ENCODE measurements at places on chromosomes 5 and 9.

GRCh38 chr5:95773335-95774059 lies 42.4 kb downstream of the RHOBTB3 start:
- no peak for DNase-seq

GRCh38 chr5:91219803-91220371 lies 163.2 kb downstream of the ARRDC3 start:
- peak; percentile 38 for DNase-seq

DNA sequence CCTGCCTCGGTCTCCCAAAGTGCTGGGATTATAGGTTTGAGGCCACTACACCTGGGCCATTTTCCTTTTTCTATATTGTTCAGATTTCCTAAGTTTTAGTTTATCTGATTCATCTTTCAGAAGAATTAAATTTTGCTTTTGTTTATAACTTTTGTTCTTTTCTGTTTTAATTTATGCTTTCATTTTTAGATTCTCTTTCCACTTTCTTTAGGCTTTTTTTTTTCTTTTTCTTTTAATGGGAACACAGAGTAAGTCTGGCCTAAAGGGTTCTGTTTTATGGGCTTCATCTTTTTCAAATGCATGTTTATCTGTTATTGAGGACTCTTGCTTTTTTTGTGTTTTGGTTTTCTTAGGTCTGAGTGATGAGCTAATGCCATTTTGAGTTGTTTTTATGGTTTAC lies 42.1 kb downstream of the SNX30 start:
- DNase-seq, result no peak

DNA sequence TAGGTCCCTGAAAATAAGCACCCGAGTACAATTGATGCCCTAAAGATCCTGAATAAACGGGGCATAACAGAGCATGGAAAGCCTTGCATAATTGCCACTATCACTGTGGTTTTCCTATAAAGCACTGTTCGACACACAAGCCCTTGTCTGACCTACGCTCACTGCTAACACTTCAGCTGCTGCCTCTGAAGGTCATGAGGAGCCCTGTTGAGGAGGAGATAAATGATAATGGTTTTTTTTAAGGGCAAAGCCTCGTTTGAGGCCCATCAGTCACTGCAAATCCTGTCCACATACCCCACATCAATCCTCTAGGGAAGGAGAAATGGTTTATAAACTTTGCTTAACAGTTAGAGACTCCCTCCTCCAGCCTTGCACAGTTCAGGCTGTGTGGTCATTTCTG lies 35.1 kb downstream of the GABBR2 start:
- no peak for DNase-seq

- DNase-seq, result no peak
Observed at GRCh38 chr9:77221431-77221830, 44.1 kb downstream of the VPS13A start.

GRCh38 chr5:33806738-33807442 lies 84.9 kb downstream of the ADAMTS12 start:
- no peak for DNase-seq

DNA sequence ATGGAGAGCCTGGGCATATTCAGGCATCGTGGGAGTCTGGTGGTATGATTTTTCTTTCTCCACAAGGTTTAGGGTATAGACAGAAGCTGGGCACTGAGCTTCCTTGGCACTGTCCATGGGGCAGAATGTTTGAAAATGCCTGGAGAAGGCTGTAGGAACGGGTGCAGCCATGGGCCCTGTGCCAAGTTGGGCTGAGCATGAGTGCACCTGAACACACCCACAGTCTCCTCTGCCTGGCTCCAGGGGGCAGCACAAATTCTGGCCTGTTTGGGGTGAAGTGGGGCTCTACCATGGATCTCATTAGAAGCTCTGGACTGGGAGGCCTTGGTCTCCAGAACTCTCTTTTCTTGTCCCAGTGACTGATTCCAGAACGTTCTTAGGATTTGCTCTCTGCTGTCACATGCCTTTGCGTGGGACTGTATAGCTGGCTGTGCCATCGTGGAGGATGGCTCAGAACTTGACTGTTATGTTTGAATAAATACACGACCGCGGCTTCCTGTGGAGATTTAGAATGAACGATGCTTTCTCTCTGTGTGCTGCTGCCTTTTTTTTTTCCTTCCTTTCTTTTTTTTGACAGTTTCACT lies 229.8 kb downstream of the FANCC start:
- DNase-seq, result no peak

- no peak for DNase-seq
Observed at GRCh38 chr5:38362713-38363112, 104.4 kb downstream of the EGFLAM start.

DNA sequence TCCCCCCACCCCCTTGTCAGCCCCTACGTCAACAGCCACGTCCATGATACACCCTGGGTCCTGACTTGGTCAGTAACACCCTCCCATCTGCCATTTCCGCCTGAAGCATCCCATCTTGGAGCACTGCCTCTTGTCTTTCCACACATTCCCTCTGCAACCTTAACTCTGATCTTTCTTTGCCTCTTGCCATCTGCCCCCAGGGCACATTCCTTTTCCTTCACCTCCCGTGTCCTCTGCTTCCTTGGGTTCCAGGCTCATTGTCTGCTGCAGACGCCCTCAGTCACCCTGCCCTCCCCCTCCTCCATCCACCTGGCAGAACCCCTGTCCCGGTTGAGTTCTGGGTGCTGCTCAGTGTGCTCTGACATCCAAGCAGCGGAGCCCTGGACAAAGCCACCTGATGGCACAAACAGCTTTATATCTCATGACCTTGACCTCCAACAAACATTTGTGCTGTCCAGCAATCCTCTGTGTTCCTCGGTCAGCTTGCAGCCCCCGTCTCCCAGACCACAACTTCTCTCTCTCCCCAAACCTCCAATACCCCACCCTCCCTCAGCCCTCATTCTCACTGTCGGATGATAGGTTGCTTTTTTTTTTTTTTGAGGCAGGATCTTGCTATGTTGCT lies 97.7 kb upstream of the IER5L start:
- no peak for DNase-seq

DNA sequence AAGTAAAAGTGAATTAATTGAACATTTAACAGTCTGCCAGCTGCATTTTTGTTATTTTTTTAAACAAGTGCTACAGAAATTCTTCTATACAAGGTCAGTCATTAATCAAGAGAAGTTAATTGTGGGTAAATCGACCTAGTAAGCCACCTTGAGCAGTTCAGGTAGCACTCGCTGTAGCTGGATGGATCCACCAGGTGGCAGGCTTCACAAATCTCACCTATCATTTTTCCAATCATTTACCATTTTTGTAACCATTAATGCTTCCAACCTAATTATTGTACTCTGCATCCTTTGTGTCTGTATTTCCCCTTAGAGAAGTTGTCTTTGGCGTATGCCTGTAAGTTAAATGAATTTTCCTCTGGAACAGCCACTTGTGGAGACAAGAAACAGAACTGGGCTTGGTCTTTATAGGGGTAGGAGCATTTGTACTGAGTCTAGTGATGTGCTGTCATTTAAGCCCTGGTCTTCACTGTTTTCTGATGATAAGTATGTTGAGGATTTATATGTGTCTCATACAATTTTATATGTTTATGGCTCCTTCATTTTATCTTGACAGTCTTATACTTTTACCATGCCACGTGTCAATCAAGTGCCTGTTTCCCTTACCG lies 39.5 kb downstream of the CD180 start:
- DNase-seq, result no peak

DNA sequence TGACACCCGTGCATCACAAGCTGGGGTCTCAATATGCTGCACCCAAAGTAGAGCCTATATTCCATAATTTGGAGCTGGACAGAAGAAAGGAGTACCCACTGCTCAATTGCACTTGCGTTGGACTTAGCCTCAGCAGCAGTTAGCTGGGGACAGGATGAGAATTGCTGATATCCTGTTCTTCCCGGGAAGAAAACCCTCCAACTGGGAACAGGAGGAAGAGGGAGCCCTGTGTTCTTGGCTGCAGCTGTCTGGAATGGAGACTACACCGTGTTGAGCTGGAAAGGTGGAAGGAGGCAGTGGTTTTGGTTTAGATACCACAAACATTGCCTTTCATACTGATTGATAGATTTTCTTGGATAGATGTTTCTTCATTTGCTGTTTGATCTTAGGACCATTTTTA lies 24.6 kb downstream of the CNTLN start:
- DNase-seq, result no peak

GRCh38 chr9:18490641-18491370 lies 16.9 kb downstream of the ADAMTSL1 start:
- no peak for DNase-seq

GRCh38 chr5:168961681-168962080 lies 339.3 kb downstream of the SLIT3 start:
- DNase-seq, result no peak

DNA sequence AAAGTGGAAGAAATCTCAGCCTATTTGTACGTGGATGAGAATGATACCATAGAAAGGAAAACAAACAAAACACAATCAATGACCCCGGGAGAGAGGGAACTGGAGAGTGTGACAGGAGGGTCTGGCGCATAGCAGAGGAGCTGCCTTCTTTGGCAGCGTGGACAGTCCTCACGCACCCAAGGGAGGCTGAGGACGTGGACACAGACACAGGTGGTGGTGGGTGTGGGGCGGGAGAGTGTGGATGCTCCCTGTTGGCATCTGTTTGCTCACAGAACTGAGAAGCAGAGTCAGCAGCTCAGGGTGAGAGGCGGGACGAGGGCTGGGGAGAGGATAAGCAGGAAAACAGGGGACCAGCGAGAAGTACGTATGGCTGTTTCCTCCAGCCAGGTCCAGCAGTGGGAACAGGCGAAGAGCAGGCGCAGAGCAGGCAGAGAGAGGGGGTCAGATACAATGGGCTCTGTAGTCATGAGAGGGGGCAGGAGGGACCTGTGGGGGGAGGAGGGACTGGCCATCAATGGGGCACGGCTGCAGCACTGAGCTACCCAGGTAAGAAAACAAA lies 10.0 kb downstream of the CMBL start:
- DNase-seq, result no peak

GRCh38 chr5:124557761-124558160 lies 188.7 kb downstream of the ZNF608 start:
- no peak for DNase-seq

GRCh38 chr5:1105350-1106265 lies 6.3 kb downstream of the SLC12A7 start:
- no peak for DNase-seq

GRCh38 chr9:105507096-105507790 lies 50.7 kb upstream of the FKTN start:
- no peak for DNase-seq

DNA sequence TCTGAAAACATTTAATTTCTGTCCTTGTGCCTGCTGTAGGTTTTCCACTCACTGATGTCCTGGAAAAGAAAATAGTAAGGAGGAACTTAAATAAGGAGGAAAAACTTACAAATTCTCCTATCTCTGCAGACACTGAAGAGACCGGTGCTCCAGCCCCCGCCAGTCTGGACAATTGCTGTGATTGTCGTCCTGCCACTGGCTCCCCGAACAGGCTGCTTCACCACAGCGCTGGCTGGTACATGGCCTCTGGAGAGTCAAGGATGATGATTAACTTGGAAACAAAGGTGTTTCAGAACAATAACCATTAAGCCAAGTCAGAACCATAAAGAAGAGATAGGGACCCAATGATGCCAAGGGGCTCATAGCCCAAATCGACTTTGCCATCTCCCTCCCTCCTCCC lies 7.3 kb downstream of the PLAC8L1 start:
- DNase-seq, result no peak

GRCh38 chr9:93829271-93830011 lies 125.7 kb downstream of the BARX1 start:
- no peak for DNase-seq

DNA sequence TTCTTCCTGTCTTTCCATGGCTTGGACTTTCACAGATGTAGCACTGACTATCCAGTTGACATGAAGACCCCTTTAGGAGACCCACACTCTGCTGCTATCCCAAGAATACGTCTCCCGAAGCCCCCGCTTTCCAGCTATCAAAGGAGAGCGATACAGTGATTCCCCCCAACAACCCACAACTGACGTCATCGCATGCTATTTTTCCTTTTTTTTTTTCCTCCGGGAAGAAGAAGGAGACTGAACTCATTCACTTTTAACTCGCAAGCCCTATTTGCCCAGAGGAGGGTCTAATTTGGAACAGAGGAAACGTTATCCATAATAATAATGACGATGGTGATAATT lies 2.1 kb downstream of the PAPPA start:
- DNase-seq, result no peak

- no peak for DNase-seq
Observed at GRCh38 chr5:134151723-134152122, 25.0 kb downstream of the SKP1 start.

- DNase-seq, result no peak
Observed at GRCh38 chr5:4862500-4862899, 277.6 kb upstream of the ADAMTS16 start.

- DNase-seq, result no peak
Observed at GRCh38 chr5:3321119-3321760, 274.4 kb upstream of the IRX1 start.

- DNase-seq, result no peak
Observed at GRCh38 chr9:115882911-115883310, 270.7 kb upstream of the PAPPA start.

DNA sequence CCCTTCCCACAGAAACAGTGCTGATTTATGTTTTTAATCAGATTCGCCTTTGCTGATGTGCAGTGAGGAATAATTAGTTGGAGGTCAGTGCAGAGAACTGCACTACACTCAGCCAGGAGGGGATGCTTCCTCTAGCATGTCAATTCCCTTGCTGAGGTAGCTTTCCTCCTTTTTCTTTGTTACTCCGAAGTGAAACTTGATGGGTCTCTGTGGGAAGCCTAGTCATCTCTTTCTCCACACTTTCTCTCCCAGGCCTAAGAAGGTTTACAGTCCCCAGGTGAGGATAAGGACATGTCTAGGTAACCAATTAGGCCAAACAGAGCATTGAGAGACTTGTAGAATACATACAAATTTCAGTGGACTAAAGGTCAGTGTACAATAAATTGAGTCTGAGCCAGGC lies 461.8 kb downstream of the KIF4B start:
- DNase-seq, result no peak

DNA sequence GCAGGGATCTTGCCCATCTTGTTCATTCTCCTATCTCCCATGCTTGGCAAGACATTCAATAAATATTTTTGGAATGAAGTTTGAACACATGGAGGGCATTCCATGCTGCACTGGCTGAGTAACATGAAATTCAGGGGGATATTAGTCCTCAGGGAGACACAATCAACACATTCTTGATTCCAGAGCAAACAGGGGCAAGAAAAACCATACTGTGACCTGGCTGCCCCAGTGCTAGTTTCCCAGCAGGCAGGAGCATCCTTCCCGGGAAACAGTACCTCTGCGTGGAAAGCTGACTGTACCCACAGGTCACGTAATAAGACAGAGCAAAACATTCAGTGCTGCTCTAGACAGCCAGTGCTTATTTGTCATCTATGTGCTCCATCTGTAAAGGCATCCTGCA lies 66.3 kb upstream of the SPOCK1 start:
- no peak for DNase-seq

- DNase-seq, result no peak
Observed at GRCh38 chr9:122226142-122226757, 2.5 kb downstream of the LHX6 start.

GRCh38 chr5:94031631-94032030 lies 290.2 kb upstream of the POU5F2 start:
- DNase-seq, result no peak

GRCh38 chr9:6576987-6577386 lies 68.5 kb downstream of the GLDC start:
- peak; percentile 86 for DNase-seq

GRCh38 chr5:27701931-27702903 lies 663.8 kb upstream of the CDH9 start:
- no peak for DNase-seq
